Stimulated activated CD8-positive, alpha-beta memory T cell treated with anti-CD3 and anti-CD28 coated beads, Interleukin-7, amount 100 ng/mL, for 24 hours (primary cell): ENCODE measurements at places on chromosomes 7 and 10.

DNA sequence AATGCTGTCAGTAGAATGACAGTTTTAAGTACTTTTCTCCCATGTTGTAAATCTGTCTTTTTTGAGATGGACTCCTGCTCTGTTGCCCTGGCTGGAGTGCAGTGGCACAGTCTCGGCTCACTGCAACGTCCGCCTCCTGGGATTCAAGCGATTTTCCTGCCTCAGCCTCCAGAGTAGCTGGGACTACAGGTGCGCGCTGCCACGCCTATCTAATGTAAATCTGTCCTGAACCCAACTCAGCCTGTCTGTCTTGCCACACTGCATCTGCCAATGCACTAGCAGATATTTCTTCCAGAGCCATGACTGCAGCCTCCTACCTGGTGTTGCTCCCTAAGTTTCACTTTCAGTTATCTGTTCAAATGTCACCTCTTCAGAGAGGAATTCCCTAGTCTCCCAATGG is 264.1 kb downstream of the PHF14 start:
- no peak for DNase-seq

DNA sequence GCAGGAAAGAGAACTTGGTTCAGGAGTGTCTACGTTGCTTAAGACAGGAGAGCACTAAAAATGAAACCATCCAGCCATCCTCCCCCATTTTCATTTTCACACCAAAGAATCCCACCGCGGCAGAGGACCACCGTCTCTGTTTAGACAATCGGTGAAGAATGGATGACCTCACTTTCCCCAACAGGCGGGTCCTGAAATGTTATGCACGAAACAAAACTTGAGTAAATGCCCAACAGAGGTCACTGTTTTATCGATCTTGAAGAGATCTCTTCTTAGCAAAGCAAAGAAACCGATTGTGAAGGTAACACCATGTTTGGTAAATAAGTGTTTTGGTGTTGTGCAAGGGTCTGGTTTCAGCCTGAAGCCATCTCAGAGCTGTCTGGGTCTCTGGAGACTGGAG is 1.4 kb upstream of the IL6 start:
- DNase-seq, result no peak

DNA sequence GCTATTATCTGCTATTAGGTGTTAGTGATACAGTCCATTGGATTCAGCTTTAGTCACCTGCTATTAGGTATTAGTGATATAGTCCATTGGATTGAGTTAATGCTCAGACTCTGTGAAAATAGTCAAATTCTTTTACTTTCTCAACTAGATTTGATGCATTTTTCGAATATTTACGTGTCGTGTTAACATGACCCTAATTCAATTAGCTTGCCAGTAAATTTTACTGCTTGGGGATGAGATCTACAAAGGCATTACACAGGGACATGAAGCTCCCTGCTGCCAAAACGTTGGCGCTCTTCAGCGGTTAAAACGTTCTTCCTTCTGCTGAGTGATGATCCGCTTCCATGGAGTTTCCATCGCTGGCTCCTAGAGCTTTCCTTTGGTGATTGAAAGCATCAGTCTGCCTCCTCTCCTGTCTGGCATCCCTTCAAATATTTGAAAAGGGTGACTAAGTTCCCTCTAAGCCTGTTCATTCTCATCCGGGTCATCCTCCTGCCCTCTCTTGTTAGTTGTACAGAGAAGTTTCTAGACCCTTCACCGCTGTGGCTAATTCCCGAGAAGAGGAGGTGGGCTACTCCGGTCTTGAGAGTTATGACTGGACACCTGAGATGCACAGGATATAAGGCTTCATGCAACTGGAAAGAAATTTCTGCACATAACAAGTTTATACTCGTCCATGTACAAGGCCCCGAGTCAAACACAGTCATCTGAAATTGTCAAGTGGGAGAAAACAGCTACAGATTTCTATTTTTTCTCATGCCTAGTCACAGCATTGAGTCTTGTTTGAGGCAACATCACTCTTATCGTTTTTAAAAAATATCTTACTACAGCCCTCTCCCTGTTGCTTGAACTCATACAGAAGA is 254.0 kb downstream of the KLF6 start:
- no peak for DNase-seq

- DNase-seq, result no peak
Measured at GRCh38 chr10:96512524-96513304, 1.0 kb downstream of the TLL2 start.

- no peak for DNase-seq
Measured at GRCh38 chr10:74755273-74755672, 71.1 kb upstream of the KAT6B start.

GRCh38 chr7:20991544-20991943 is 204.9 kb upstream of the SP8 start:
- DNase-seq, result no peak

GRCh38 chr7:132501956-132502355 is 74.3 kb downstream of the PLXNA4 start:
- DNase-seq, result no peak

DNA sequence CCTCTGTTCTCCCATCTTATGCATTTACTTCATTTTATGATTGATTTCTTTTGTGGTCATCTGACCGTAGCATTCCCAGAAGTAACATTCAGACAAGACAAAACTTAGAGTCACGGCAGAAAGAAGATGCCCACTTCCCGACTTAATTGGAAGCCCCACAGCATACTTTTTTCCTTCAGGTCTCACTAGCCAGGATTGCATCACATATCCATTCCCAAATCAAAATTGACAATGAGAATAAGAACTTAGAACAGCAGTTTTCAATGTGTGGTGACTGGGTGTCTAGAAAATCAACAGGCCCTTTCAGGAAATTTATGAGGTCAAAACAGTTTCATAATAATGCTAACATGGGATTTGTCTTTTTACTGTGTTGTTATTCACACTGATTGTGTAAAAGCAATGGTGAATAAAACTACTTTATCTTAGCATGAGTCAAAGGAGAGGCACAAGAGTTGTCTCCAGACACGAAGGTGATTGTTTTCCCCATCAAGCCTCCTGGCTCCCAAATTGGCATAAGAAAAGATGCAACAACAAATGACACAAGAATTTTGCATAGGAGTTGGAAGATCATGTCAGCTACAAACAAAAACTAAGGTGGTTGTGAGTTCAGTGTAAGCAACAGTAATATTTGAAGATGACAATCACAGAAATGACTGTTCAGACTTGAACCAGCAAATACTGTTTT is 493.9 kb downstream of the HTR7 start:
- no peak for DNase-seq

DNA sequence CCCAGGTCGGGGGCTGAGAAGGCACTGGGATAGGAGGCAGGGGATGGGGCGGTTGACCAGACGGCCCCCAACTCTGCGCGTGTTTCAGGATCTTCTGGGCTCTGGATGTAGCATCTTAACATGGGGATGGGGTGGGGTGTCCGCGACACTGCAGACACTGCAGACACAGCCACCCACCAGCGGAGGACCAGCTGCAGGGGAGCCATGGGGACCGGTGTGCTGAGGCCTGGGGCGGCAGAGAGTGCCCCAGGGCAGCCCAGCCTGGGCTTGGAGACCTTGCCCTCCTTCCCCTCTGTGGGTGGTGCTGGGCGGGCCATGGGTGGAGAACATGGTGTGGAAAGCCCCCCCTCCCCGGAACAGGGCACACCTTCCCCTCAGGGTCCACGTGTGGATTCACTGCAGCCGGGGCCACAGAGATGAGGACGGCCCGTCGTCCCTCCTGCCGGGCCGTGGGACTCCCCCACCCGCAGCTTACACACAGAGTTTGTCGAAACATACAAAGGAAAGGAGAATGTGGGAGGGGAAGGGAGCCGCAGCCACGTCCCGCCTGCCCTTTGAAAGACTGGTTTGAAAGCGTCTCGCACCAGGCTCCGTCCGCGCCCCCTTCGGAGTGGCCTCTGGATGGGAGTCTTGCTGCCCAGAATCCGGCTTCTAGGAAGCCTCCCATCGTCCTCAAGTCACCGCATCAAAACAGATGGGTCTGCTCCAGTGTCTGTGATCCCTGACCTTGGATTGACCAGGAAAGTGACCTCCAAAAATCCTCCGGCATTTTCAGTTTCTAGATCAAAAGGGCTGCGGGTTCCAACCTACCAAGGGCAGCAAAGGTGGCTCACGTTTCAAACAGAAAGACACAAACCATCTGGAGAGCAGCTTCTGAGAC is 91.5 kb upstream of the TCERG1L start:
- DNase-seq, result no peak

DNA sequence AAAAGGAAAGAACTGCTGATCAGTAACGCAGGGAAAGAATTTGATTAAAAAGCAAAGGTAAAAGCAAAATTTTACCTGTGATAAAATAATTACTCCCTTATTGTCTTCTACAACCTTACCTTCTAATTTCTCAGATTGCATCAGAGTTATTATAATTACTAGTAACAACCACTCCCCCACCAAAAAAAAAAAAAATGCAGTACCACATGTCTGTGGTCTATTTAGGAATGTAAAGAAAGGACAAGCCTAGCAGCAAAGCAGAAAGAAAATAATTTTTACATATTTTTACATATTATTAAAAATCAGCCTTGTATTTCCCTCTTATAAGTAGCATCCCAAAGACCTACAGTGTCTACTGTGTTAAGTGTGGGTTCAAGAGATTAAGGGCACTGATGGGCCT is 430.4 kb downstream of the TFEC start:
- DNase-seq, result no peak

DNA sequence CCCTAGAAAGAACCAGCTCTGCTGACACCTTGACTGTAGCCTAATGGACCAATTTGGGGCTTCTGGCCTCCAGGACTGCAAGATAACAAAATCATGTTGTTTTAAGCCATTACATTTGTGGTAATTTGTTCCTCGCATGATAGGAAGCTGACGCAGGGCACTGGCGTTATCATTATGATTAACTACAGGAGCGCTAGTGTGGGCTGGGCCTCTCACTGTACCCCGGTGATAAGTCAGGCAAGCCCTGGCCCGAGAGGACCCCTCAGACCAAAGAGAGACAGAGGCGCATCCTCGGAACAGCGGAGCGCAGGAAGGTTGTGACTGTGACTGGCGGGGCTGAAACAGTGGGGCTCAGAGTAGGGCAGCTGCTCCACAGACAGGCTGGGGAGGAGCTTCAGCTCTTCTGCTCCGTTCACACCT is 150.3 kb upstream of the CHST15 start:
- no peak for DNase-seq

GRCh38 chr10:93481637-93482144 is 443 bp downstream of the MYOF start:
- no peak for DNase-seq

DNA sequence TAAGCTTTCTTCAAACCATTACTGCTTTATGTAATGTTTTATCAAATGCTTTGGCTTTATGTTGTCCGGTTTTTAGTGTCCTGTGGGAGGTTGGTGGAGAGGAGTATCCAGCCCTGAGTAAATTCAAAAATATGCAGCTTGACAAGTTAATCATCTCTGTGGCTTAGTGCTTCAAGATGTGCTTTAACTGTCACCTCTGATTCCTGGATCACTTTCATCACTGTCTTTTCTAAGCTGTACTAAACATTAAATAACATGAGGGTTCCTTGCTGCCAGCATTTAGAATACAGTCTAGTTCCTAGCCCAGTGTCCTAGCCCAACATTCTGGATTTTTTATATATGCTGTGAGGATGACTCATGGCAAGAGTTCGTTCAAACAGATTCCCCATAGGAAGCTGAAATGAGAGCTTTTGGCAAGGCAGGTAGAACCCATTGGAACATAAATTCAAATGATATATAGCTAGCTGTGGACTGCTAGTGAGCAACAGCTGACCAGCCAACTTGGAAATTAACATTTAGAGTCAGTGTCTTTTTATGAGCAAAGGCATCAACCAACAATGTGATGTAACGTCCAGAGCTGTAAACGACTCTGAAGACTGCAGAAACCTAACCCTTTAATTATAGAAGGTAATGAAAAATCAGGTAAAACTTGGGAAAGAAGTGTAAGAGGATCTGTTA is 80.6 kb upstream of the OIT3 start:
- no peak for DNase-seq

DNA sequence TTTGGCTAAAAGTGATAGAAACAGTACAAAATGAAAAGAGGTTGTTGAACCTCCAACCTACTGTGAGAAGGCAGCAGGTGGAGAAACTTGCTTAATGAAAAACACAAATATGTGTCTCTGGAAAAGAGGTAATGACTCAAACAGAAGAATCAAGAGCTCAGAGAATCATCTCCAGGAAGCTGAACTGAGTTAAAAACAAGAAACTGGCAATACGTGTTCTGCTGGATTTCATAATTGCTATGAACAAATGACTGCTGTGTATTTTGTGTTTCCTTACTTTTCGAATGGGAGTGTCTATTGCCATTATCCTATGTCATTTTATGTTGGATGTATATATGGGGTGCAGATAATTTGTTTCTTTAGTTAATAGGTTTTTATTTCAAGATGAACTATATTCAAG is 401.1 kb downstream of the DGKB start:
- DNase-seq, result no peak

GRCh38 chr10:79146611-79147130 is 77.9 kb downstream of the ZMIZ1 start:
- no peak for DNase-seq

- peak; percentile 19 for DNase-seq
Measured at GRCh38 chr10:62384057-62384446, 9.9 kb downstream of the ZNF365 start.

DNA sequence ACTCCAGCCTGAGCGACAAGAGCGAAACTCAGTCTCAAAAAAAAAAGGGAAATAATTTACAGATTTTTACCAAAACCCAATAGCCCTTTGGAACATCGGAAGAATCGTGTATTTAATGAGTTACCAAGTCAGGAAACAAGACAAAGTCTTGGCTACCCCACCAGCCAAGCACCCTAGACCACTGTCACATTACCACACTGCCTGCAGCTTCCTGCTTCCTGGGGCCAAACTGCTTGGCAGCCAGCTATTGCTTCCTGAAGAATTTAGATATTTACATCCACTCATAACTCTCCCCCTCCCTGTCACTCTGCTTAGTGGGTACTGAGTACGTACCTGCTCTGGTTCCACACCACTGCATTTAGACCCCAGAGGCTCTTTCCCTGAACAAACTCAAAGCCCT is 14.1 kb upstream of the TNPO3 start:
- DNase-seq, result no peak

- DNase-seq, result no peak
Measured at GRCh38 chr10:850093-850492, 81.4 kb downstream of the LARP4B start.

GRCh38 chr7:2033586-2034135 is 199.1 kb downstream of the MAD1L1 start:
- no peak for DNase-seq

DNA sequence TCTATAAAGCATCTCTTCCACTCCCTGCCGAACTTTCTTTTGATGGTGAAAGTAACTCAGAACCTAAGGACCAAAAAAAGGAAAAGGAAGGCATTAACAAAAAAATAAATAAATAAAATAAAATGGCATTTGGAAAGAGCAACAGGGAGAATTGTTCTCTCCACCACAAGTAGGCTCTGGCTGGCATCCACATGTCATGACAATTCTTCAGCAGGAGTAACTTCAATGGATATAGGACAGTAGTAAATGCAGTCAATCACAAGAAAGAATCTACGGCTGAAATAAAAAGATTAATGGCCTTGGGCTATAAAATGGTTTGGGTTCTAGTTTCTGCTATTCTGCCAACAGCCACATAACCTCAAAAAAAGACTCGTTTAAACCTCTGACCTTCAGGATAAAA is 23.9 kb downstream of the NCAPG2 start:
- no peak for DNase-seq
